ENCODE measurements at places on chromosomes 16 and 17.

DNA sequence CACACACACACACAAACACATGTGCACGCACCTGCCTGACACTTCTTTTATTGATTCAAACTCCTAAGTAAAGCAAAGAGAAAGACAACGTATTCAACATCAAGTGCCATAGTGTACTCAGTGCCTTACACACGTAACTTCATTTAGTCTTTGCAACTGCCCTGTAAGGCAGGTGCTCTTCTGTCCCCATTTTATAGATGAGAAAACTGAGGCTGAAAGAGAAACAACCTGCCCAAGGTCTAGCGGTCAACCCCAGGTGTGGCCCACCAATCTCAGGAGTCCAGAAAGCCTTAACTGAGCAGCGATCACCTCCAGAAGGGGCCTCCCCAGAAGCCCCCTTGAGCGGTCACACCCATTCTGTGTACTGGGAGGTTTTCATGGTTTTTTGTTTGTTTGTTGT, 10.3 kb upstream of the GSG1L start:
- no peak for DNase-seq

DNA sequence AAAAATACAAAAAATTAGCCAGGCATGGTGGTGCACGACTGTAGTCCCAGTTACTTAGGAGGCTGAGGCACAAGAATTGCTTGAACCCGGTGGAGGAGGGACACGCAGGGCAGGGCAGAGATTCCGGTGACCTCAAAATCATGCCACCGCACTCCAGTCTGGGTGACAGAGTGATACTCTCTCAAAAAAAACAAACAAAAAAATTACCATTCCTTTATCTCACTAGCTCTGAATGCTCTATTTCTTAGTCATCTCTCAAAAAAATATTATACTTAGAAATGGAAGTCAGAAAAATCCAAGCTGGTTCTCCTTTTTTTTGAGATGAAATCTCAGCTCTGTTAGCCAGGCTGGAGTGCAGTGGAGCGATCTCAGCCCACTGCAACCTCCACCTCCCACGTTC, 40.8 kb downstream of the SPOP start:
- no peak for DNase-seq

DNA sequence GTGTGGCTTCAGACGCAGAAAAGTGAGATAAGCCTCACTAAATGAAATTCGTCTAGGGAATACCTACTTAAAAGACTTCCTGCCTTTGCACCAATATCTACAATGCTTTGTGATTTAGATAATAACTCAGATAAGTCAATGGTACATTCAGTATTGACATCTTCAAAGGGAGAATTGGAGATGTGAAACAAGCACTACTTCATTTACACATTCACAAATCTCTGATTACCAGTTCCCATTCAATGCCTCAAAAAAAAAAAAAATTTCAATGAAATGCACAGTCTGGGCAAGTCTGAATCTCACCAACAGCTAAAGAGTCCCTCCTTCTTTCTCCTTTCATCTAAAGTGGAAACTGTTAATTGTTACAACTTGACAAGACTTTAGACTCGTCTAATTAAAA, 3.7 kb downstream of the PHF12 start:
- DNase-seq, result no peak

DNA sequence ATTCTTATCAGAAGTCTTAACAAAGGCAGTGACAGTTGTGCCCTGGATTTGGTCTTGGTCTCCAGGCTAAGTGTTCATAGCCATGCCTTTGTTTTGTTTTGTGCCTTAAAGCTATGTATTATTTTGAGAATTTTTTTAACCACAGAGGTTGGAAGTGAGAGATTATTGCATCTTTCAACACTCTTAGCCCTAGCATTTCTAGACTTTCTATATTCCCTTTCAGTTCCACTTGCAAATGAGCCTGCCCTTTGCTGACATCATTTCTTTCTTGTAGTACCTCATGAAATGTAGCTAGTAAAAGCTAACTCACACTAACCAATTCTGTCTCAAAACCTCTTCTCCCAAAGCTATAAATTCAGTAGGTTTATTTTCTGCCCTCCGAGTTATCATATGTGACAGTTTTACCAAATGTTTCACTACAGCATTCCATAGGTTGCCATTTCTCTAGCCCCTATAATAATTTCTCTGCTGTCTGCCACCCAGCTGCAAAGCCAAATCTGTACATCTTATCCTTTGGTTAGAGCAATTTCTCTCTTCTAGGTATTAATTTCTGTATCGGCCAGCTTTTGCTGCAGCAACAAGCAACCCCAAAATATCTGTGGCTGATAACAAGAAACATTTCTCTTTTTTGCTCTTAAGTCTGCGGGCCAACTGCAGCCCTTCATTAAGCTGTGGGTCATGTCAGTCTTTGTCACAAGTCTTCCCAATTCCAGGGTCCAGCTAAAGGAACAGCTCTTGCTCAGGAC, 14.2 kb upstream of the CCL1 start:
- DNase-seq, result no peak

- no peak for DNase-seq
Measured at GRCh38 chr17:50725769-50726655, 6.6 kb downstream of the LUC7L3 start.

- DNase-seq, result no peak
Measured at GRCh38 chr17:48453447-48453846, 23.4 kb upstream of the SKAP1 start.

DNA sequence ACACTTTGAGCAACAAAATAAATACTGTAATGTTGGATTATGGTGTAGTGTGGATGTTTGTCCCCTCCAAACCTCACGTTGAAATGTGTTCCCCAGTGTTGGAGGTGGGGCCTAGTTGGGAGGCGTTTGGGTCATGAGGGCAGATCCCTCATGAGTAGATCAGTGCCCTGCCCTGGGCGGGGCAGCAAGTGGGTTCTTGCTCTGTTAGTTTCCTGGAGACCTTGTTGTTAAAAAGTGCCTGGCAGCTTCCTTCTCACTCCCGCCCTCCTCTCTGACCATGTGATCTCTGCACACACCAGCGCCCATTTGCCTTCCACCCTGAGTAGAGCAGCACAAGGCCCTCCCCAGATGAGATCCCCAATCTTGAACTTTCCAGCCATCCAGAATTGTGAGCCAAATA, 67.7 kb downstream of the MPRIP start:
- DNase-seq, result no peak

GRCh38 chr17:17603178-17603894, 11.8 kb upstream of the PEMT start:
- DNase-seq, result no peak

GRCh38 chr17:29433541-29433940, 43.4 kb downstream of the TAOK1 start:
- no peak for DNase-seq

DNA sequence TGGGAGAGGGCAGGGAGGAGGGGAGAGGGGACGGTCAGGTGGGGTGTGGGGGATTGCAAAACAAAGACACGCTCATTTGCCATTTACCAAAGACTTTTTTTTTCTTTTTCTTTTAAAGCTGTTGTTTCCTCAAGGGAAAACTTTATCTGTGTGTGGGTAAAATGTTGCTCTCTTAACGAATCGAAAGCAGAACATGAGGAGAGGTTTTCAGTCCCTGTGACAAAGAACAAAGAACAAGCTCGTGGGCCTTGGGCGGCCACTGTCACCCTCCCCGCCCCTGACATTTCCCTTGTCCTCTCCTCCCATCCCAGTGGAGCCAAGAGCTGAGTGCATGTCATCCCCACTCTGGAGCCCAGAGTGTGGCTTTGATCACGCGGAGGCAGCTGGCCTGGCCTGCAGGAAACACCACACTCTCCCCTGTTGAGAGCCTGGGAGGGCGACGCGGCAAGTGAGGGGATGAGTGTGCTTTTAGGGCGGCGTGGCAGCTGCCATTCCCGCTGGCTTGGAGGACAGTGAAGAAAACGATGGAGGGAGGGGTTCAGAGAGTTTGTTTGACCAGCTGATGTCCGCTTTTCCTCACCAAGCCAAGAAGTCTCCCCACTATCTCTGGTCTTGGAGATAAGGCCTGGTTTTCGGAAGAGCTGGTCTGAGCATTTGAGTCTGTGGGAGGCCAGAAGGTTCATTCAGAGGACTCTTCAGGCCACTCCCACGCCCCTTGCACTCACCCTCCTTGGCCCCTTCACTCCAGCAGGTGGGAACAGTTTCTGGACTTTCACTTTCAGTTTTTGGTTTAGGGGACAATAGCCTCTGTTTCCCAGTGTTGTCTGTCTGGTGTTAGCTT, 11.4 kb downstream of the CCR7 start:
- no peak for DNase-seq

DNA sequence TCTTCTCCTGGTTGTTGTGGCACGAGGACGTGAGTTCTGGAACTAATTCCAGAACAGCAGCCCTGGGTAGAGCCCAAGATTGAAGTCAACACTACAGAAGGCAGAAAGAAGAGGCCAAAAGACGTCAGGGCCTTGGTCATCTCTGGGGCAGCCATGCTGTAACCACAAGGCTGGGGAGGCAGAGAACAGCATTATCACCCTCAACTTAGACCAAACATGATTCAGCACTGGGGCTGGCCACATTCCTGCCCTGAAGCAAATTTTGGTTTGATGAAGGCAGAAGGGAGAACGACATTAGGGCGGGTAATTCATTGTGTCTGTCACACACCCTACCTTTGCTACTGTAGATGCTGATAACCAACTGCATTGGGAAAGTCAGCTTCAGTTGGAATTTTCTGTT, 9.7 kb upstream of the ALOX15B start:
- no peak for DNase-seq
